Nephron progenitor cell (in vitro differentiated cells): ENCODE measurements at places on chromosomes 1 and 21.

DNA sequence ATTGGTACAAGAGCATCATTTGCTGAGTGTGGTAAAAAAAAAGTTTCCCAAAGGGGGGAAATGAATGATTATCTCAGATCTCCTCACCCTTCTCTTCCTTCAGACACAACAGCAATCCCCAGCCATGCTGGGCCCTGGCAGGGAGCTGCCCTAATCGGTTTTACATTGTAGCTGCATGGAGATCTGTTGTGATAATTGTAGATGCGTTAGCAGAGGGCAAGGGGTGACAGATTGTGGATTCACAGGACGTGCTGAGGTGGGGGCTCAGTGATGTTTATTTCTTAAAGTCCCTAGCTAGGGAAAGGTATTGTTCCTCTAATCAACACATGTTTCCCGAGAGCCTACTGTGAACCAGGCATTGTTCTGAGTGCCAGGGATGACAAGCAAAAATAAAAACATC is 304.1 kb downstream of the PBX1 start:
- no peak for DNase-seq

DNA sequence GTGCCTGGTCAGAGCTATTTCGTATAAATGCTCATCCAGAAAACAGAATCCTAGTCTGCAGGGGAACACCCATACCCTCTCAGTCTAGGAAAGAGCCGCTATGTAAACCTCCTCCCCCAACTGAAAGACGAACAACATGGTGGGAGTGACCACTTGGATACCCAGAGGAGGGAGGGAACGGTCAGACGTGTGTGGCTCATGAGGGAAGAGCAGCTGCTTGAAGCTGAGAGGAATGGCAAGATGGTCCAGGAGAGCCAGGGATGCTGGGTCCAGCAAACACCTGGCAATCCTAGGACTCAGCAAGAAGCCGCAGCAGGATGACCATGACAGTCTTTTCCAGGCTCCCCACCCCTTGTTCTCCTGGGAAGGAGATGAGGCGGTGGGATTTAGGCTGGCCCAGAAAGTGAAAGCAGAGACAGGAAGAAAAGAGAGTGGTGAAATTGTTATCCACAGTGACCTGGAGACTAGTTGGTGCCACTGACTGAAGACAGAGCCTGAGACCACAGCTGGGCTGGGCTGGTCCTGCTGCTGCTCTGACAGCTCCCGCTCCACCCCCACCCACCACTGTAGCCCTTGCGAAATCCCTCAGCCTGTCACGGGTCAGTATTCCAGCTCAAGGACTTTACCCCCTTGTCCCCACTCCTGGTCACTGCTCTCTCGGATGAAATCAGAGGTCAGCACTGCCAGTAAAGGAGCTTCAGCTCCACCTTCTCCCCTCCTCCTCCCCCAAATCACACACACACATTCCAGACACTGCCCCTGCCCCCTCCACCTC is 3.6 kb downstream of the CERS2 start:
- peak; percentile 39 for DNase-seq

DNA sequence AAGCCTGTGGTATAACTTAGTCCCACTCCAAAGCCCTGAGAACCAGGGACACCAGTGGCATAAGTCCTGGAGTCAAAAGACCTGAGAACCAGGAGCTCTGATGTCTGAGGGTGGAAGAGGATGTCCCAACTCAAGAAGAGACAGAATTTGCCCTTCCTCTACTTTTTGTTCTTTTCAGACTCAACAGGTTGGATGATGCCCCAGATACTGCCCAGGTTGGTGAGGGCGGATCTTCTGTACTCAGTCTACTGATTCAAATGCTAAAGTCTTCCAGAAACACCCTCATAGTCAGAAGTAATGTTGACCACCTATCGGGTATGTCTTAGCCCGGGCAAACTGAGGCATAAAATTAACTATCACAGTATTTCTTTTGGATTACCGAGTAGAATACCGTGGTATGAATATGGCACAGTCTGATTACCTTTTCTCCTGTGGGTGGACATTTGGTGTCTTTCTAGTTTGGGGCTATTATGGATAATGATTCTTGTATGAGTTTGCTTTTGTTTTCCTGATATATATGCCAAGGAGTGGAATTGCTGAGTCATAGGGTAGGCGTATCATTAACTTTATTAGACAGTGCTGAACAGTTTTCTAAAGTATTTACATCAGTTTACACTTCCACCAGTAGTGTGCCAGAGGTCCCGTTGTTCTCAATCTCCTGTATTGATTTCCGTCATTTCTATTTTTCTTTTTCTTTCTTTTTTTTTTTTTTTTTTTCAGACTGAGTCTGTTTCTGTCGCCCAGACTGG is 3.2 kb upstream of the CHAF1B start:
- no peak for DNase-seq

GRCh38 chr1:223378754-223379153 is 14.5 kb upstream of the CCDC185 start:
- no peak for DNase-seq

GRCh38 chr1:162859191-162859590 is 1.8 kb downstream of the CCDC190 start:
- DNase-seq: no peak

DNA sequence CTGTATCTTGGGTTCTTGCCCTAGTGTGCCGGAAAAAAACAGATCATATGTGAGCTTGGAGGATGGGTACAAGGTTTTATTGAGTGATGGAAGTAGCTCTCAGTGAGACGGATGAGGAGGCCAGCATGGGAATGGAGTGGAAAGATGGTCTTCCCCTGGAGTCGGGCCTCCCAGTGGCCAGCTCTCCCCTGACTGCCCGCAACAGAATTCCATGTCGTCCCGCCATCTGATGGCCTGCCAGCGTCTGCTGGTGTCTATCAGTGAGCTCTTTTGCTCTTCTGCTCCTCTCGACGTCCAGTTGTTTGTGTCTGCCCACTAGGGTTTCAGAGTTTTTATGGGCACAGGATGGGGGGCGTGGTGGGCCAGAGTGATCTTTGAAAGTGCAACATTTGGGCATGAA is 315.2 kb upstream of the BRINP3 start:
- DNase-seq: no peak

DNA sequence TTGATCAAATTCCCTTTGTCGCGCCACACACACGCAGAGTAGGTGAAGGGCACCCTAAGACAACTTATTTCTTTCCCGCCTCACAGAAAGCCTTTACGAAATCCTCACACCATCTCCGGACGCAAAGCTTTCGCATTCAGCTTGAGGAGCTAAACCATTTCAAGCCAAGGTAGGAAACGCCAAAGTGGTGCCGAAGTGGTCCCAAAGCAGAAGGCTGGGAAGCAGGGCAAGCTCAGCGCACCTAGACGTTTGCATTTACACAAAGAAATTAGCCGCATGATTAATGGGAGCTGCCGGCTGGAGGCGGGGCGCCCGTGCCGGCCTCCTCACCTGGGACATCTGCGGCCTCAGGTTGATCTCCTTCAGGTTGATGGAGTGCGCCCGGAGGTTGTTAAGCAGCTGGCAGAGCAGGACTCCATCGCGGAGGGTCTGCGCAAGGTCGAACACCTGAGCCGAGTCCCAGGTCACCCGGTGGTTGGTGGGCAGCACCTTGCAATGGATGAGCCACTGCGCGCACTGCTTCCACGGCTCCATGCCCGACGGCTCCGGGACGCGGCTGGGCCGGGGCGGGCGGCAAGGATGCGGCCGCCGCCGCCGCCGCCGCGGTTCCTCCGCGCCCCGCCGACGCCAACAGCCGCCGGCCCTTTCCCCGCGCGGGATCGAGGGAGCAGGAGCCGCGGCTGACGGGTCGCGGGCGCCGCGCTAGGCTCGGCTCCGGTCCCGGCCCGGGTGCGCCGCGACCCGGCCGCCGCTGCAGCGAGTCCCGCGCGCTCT is 457 bp downstream of the VAV3 start:
- DNase-seq: no peak
